ENCODE measurements at places on chromosomes 11 and 22.

- DNase-seq, result no peak
Measured at GRCh38 chr11:47376525-47377371, 1.6 kb downstream of the SPI1 start.

DNA sequence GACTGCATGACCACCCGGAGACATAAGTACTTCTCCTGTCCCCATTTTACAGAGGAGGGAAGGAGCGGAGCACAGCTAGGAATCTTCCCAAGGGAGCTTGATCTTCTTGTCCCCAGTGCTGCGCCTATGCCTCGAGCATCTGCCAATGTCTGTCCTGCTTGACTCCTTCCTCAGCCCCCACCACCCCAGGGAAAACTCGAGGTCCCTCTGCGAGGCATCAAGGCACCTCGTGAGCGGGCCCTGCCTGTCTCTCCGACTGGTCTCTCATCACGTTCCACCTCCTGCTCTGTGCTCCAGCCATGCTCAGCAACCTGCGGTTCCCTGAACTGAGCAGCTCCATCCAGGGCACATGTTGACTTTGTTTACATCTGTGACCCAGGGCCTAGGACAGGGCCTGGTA, 2.5 kb downstream of the NCF4 start:
- DNase-seq, result no peak

DNA sequence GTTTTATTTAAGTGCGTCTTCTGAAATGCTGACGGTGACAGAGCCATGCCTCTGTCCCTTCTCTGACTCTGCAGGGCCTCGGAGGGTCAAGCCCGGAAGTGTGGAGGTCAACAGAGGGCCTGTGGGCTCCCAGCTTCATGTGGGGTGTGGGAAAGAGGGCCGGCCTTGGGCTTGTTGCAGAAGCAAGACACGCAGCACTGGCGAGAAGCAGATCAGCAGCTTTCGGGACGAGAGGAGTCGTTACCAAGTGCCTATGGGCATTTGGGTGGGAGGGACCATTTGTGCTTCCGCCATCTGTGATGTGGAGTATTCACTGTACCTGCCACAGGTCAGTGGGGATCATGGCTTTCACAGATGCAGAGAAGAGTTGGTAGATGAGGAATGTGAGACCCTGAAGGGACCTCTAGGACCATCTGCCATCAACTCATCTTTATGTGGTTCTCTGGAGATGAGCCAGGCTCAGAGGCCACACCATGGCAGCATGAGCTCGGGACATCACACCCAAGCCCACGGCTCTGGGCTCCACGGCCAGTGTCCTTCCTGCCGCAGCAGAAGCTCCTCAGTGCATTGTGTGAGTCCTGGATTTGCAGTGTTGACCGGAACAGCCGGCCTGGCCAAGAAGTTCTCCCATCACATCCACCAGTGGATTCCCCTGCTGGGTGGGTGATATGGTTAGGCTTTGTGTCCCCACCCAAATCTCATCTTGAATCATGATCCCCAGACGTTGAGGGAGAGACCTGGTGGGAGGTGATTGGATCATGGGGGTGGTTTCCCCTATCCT, 590.7 kb downstream of the TBC1D22A start:
- DNase-seq, result no peak

- DNase-seq, result no peak
Measured at GRCh38 chr22:28105413-28105812, 186.4 kb upstream of the PITPNB start.

GRCh38 chr11:34644669-34645406, 23.9 kb downstream of the EHF start:
- DNase-seq, result no peak

DNA sequence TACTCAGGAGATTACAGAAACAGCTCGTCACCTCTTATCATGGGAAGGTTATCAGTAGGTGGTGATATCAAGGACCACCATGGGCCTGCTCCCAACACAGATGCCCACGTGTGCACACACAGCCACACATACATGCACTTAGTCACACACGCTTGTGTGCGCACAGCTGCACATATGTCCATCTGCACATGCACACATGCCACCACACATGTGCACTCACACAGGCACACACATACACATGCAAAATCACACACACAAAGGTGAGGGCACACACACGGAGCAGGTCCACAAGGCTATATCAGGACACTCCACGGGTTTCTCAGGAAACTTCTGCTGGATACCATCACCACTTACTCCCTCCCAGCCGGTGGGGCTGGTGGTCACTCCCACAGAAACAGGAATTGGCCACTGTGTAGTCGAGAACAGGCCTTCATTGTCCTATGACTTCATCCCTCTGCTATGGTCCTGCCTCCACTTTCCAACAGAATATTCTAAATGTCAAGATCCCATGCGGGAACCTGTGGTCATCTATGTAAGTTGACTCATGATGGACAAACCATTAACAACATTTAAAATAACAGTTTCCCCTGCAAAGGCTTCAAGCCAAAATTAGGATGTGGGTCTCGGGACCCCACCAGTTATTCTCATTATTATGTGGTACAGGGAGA, 2.2 kb downstream of the C11orf24 start:
- DNase-seq, result no peak

- no peak for DNase-seq
Measured at GRCh38 chr11:111878385-111878848, 548 bp downstream of the FDXACB1 start.

- no peak for DNase-seq
Measured at GRCh38 chr11:92387859-92388258, 163.2 kb downstream of the FAT3 start.

DNA sequence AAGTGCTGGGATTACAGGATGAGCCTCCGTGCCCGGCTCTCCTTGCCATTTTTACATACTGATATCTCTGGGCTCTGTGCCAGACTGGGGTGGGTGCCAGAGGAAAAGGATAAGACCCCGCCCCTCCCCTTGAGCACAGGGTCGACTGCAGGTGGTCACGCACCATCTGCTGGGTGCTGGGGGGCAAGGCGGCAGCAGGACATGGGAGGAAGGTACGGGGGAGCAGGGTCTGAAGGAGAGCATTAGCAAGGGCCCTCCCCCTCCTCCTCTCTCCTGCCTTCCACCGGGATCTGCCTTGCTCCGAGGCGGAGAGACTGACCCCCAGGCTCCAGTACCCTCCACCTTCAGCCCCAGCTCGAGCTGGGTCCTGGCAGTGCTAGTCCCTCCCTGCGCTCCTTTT, 9.7 kb upstream of the PGA3 start:
- DNase-seq, result no peak

DNA sequence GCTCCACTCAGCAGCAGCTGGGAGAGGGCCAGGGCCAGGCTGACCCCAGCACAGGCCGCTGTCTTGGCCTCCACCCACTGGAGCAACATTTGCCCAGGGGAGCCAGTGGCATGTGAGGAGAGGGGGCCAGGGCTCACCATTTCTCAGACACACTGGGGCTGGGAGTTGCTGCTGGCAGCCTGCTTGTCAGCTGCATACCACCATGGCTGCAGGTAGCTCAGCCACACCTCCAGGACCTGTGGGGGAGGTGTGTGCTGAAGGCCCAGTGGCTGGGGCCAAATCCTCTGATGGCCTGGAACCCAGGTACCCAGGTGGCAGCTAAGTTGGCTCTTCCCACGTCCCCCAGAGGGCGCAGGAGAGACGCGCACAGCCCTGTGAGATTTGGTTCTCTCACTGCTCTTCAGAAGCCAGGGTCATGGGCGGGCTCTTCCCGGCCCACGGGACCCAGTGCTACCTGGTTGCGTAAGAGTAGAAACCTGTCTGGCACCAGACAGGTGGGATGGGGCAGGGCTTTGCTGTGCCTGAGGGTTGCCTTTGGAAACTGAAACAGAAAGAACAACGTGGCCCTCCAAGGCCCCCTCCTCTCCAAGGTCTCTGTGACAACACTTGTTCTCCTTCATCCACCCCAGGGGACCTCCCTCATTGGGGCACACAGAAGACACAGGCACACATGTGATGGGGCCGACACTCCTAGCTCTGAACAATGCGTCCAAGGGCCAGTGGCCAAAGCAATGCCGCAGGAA, 98.8 kb downstream of the MED15 start:
- no peak for DNase-seq

GRCh38 chr22:50298266-50298637, 9.2 kb downstream of the PLXNB2 start:
- DNase-seq, result no peak
